ENCODE measurements at places on chromosomes 5 and 9.

- DNase-seq = no peak
These were observed 6.3 kb downstream of the RBM27 start for GRCh38 chr5:146209714-146210113.

GRCh38 chr9:113289091-113289490 is 13.6 kb downstream of the PRPF4 start:
- DNase-seq = no peak

GRCh38 chr5:112921026-112921832 is 798 bp downstream of the REEP5 start:
- peak; percentile 52 for DNase-seq

GRCh38 chr5:148864113-148864841 is 37.9 kb downstream of the ADRB2 start:
- no peak for DNase-seq

DNA sequence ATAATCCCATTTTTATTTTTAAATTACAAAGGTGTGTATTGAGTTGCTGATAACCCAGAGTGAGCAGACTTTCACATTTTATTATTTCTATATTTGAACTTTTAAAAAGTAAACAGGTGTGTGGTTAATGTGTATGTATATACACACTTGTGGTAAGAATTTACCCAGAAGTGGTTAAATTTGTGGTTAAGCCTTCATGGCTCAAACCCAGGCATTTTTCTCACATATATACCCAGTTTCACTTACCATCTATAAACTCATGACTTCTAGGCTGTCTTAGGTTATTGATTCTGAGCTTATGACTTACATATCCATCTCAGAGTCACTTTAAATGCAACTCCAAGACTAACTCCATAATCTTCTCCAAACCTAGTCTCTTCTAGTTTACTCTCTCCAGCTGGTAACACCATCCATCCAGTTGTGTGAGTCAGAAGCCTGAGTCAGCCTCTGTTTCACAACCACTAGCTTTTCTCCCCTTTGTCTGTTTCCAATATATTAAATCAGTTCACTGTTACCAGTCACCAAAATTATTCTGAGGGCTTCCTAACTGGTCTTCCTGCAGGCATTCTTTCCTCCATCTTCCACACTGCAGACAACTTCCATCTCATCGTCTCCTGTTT is 20.2 kb downstream of the ZBED3 start:
- DNase-seq = peak; percentile 76

DNA sequence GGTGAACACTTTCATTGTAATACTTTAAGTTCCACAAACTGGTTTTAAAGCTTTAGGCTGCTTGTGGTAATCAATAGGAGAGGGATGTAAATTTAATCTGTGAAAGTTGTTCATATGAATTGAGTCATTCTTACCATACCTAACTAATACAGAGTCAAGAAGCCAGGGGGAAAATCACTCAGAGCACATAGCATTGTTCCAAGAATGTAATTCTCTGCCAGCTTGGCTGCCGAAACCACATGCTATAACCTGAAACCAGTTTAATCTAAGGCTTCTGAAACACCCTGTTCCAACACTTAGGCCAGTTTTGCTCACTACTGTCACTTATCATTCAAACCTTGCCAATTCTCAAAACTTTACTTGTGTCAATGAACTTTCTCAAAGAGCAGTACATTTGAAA is 528.8 kb upstream of the GRAMD2B start:
- peak; percentile 64 for DNase-seq

GRCh38 chr9:110672873-110673510 is 4.4 kb downstream of the MUSK start:
- no peak for DNase-seq

DNA sequence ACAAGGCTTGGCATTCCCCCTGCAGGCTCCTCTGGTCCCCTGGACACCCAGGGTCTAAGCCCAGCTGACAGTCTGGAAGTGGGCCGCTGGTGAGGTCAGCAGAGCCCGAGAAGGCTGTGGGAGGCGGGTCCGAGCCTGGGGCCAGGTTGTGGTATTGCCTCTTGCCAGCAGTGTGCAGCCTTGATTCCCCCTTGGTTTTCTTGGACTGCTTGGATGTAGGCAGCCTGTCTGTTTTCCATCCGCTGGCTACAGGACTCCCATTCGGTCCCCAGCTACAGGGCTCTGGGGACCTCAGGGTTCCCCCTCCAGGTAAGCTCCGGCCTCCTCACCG is 1.6 kb downstream of the AIF1L start:
- no peak for DNase-seq

DNA sequence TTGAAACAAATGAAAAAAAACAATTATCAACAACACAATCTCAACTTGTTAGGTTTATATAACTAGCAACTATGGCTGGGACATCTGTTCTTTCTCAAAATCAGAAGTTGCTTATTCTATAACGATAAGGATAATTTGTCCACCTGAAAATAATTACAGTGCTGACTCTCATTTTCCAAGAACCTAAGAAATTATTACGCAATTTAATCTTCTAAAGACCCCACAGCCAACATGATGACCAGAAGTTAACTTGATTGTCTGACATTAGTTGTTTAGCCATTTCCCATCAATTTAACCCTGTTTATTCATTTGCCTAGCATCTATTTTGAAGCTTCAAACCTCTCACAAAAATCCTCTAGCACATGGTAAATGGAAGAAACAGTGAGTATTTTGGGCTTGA is 293.8 kb downstream of the ELAVL2 start:
- DNase-seq = no peak

DNA sequence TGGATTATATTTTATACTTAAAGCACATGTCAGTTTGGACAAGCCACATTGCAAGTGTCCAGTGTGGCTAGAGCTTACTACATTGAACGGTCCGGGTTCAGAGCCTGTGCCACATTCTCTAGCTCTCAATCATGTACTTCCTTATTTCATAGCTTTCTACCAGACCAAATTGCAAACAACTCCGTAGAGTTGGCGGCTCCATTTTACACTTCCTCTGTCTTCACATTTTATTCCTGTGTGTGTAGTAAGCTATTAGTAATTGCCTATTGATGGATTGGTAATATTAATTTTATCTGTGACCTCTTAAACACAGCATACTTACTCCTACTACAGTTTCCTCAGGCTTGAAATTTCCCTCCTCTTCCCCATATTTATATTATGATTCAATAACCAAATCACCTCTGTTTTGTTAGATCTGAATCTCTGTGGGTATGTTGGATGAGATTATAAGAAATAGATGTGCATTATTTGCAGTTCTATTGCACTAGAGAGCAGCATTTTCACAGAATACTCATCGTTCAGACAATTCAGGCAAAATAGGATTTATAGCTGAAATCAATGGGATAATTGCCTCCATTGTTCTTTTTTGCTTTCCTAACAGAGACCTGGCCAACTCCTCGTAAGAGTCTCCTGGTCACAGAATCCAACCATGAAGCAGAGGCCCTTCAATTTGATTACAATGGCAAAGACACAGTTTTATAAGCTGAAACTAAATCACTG is 29.0 kb upstream of the C9orf72 start:
- DNase-seq = no peak

DNA sequence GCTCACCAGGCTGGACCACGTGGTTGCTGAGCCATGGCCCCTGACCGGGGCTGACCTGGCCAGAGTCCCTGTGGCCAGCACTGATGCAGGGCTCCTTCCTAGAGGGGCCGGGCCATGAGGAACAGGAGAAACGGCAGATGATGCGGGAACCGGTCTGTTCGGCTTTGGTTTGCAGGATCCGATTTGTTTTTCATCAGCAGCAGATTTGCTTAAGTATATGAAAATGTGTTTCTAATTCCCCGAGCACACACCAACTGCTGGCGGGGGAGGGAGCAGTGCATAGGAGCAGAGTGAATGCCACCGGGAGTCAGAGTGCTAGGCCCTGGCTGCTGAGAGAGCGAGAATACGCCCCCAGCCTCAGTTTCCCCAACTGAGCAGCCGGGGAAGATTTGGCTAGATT is 13.6 kb downstream of the NTNG2 start:
- DNase-seq = no peak

GRCh38 chr9:82131072-82131471 is 142.5 kb downstream of the SPATA31D1 start:
- DNase-seq = no peak

DNA sequence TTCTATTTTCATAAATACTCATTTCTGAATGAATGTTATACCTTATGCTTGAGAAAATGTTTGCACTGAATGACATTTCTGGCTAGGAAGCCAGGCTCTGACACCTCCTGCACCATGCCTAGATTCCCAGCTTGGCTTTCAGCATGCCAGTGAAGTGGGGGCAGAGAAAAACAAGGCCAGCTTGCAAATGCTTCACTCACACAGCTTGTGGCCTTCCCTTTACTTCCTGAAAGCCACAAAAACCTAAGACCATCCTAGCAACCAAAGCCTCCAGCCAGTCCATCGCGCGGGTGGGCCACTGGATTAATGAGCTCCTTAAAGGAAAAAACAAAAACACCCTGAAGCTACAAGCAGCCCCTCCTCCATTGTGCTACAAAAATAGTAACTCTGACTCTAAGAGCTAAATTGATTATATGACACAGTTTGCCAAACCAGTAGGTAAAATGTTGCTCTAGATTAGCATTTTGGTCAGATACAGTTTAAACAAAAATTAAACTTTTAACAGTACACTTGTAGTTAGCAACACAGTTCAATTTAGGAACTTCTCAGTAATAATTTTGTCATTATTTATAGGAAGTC is 159.9 kb downstream of the TSSK1B start:
- DNase-seq = peak; percentile 58

GRCh38 chr9:21579743-21580142 is 97.6 kb upstream of the IFNE start:
- DNase-seq = no peak

All from renal cortical epithelial cell (primary cell).